ENCODE measurements at places on chromosomes 12 and 14.

- no peak for DNase-seq
Observed at GRCh38 chr12:119415714-119416113, 81.2 kb downstream of the CCDC60 start.

DNA sequence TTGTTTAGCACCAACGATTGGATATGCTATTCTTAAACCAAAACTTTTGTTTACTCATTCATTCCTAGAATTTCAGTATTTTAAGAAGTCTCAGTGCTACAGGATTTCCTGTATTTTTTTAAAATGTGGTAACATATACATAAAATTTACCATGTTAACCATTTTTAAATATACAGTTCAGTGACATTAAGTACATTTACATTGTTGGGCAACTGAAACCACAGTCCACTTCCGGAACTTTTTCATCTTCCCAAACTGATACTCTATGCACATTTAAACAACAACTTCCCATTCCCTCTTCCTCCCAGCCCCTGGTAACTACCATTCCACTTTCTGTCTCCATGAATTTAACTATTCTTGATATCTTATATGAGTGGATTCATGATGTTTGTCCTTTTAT, 30.3 kb downstream of the PDE3A start:
- DNase-seq = no peak

DNA sequence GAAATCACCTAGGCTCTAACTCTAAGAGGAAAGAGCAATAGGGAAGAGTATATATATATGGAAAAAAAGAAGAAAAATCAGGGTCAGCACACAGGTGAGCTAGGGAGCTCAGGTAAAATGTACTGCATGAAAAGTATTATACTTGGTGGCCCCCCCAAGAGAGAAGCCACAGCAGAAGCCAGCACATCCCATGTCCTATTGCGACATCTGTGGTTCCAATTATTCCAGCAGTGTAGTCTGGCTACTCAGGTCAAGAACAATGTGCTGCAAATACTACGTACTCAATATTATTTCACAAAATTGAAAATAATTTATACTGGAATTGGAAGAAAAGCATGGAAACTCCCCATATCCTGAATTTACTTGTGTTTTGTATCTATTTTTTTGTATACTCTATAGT, 85.5 kb downstream of the CEP83 start:
- no peak for DNase-seq

GRCh38 chr14:55124774-55125386, 4.2 kb upstream of the LGALS3 start:
- DNase-seq = no peak

GRCh38 chr14:93862265-93862664, 64.9 kb upstream of the FAM181A start:
- no peak for DNase-seq

- no peak for DNase-seq
Observed at GRCh38 chr12:18320036-18320617, 58.8 kb downstream of the PIK3C2G start.

GRCh38 chr12:111635524-111635923, 36.4 kb upstream of the ATXN2 start:
- no peak for DNase-seq

DNA sequence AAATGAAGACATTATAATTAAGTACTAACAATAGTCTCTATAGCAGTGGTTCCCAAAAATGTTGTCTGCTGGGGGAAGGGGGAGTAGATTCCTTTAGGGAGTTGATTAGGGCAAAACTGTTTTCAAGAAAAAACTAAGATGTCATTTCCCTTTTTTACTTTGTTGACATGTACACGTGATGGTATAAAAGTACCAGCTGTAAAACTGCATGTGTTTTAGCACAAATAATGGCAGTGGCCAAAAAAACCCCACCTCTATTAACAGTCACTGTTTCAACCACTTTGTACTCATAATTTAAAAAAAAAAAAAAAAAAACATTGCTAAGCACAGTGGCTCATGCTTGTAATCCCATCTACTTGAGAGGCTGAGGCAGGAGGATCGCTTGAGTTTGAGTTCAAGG, 61.7 kb downstream of the PPP1R12A start:
- no peak for DNase-seq

- no peak for DNase-seq
Observed at GRCh38 chr12:1845427-1845826, 25.1 kb downstream of the LRTM2 start.

DNA sequence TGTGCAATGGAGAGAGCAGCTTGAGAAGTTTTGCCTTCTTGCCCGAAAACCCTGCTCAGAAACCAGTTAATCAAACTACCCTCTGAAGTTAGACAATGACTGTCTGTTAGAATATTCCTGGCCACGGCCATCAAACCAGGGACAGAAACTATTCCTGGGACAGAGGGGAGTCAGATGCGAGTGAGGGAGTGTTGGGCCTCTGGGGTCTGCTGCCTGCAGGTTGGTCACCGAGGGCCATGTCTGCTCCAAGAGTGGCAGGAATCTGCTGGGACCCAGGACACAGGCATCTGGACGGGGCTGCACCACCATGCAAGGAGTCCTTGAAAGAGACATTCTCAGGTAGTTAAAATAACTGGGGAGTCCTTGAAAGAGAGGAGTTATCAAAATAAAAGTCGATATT, 16.9 kb upstream of the EIF2B2 start:
- no peak for DNase-seq

- DNase-seq = no peak
Observed at GRCh38 chr14:75723716-75724115, 62.7 kb downstream of the TTLL5 start.

DNA sequence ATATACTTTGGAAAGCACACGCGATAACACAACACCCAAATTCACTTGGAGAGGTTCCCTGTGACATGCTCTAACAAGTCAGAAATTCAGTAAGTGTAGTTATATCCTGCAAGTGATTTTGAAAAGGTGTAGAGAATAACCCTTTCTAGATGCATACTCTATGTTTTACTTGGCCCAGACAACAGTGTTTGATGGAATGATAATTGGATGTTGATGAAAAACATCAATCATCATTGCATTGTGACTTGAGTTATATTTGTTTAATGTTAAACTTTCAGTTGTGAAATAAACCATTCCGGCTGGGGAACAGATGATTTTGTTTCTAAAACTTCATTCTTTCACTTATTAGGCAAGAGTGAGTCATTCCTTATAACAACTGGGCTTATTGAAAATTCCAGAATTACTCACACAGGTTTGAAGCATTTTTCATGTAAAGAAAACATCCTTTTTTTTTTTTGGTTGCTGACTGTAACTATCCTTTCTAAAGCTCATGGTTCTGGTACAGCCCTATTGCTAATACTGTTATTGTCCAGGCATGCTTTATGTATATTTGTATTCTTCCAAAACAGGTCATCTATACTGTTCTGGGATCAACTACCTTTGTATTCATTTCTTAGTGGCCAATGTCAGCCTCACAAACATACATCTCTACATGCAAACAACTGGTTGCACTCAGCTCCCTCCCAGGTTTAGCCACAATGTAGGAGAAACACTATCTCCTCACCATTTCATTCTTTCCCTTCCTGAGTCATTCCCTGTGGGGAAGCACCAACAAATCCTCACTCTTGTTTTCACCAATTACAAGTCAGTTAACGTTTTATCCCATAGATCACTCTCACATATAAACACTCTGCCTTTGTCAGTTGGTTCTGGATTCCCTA, 121.2 kb upstream of the LRIG3 start:
- no peak for DNase-seq

DNA sequence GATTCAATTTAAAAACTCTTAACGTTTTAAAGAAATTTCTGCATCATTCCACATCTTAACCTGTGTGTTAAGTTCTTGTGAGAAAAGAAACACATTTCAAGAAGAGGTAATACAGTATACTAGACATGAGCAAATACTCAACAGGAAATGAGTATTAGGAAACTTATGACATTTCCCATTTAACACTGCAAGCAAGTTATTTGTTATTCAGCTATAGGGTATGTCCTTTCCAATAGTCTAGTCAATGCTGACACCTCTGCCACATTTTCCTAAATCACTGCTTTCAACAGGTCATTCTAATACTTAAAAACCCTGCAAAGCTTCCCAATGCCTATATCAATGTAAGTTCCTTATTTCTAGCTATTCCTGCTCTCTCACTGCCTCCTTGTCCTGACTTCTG, 93.1 kb downstream of the DDHD1 start:
- no peak for DNase-seq

DNA sequence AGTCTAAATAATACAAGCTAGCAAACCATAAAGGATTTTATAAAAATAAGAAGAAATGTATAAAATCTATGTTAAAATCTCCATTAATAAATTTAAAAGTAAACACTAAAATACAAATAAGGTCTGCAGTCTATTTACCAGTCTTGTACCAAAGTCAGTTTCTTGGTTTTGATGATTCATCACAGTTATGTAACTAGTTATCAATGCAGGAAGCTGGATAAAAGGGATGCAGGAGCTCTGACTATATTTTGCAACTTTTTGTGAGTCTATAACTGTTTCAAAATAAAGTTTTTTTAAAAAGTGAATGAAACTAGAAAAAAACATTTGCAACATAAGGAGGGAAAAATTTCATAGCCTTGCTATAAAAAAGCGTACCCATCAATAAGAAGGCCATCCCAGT, 151.5 kb downstream of the DERA start:
- no peak for DNase-seq

DNA sequence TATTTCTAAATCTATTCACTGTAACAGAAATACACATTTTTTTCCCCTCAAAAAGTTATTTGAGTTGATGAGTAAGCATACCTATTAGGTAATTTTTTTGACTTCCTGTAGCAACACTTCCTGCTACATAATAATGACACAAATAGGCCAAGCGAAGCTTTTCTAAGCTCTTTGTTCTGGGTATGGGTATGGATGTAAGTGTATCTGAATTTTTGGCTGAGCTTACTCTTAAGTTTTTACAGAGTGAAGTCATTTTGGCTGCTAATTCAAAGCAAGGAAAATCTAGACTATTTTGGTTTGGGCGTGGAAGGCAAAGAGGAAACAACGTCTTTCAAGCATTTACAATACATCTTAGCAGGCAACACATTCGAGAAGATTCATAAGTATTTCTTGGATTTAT, 1206.0 kb upstream of the FLRT2 start:
- no peak for DNase-seq

DNA sequence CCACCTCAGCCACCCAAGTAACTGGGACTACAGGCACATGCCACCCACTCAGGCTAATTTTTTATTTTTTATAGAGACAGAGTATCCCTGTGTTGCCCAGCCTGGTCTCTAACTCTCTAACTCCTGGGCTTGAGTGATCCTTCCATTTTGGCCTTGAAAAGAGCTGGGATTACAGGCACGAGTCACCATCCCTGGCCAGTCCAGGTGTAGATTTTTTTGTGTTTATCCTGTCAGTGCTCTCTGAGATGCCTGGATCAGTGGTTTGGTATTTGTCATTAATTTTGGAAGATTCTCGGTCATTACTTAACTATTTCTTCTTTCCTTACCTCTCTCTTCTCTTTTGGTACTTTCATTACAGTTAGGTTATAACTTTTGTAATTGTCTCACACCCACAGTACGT, 5.3 kb upstream of the HIF1A start:
- no peak for DNase-seq

DNA sequence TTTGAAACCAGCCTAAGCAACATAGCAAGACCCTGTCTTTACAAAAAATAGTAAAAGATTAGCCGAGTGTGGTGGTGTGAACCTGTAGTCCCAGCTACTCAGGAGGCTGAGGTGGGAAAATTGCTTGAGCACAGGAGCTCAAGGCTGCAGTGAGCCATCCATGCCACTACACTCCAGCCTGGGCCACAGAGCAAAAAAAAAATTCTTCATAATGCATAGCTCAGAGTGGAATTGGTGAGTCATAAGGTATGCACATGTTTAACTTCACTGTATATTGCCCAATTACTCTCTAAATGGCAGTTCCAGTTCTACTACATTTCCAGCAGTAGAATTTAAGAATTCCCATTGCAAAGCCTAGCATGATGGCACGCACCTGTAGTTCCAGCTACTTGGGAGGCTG, 26.8 kb upstream of the CLIP1 start:
- DNase-seq = no peak

DNA sequence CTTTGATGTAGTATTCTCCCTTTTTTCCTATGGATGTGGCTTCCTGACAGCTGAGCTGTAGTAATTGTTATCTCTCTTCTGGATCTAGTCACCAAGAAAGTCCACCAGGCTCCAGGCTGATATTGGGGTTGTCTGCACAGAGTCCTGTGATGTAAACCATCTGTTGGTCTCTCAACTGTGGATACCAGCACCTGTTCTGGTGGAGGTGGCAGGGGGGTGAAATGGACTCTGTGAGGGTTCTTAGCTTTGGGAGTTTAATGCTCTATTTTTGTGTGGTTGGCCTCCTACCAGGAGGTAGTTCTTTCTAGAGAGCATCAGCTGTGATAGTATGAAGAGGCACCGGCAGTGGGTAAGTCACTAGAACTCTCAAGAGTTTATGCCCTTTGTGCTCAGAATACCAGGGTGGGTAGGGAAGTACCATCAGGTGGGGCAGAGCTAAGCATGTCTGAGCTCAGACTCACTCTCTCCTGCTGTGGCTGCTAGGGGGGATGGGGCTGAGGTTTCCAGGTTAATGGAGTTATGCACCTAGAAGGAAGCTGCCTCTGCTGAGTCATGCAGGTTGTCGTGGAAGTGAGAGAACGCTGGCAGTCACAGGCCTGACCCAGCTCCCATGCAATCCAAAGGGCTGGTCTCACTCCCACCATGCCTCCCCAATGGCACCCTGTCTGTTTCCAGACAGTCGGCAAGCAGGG, 3.0 kb upstream of the TAS2R14 start:
- no peak for DNase-seq

DNA sequence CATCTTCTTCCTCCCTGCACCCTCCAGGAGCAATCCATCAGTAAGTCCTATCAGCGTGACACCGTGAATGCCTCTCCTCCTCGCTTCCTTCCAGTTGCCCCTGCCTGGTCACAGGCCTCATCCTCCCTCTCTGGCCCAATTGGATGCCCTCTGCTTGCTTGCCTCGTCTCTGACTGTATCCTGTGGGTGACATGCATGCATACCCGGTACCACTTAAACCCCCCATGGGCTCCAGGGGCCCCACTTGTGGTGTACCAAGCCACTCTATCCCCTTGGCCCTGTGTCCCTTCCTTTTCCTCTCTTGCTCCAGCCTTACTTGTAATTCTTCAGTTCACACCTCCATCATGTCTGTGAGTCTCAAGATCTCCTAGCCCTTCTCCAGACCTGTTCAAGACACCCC, 106.0 kb upstream of the RTL1 start:
- no peak for DNase-seq

- no peak for DNase-seq
Observed at GRCh38 chr12:124719231-124719630, 144.4 kb downstream of the SCARB1 start.
